ENCODE measurements at places on chromosomes 1 and 21. TPM values are rescaled to one million over a fixed set of nuclear protein-coding genes. Genes with fewer than 3 reads are reported as not detected.

DNA sequence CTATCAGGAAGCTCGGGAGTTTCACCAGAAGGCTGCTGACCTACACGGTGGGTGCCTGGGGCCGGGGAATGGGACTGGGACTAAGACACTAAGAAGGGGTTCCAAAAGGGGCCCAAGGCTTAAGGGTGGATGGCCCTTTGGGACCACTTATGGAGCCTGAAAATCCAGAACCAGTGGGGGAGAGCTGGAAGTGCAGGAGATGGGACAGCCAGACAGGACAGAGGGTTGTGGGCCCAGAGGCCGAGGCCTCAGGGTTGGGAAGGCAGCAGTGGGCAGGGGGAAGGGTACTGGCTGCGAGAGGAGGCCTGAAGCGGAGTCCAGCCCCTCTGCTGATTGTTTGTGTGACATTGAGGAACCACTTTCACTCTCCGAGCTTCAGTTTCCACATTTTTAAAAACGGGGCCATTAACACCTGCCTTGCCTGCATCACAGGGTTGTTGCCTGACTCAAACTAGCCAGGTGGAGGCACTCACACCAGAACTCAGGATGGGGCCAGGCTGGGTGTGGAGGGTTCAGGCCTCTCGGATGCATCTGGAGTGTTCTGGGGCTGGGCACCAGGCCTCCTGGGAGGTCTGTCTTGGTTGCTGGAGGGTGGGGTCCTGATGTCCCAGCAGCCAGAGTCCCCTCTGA lies 3.0 kb downstream of the TTC24 start:
- DNase-seq: no peak

DNA sequence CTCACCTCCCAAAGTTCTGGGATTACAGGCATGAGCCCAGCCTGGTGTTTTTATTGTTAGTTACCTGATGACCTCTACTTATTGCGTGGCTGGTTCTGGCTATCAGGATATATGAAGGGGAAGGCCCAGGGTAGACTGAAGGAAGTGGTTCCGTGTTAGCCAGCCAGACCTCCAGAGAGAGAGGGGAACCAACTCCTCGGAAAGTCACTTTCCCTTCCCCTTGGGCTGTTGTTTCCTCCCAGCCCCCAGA lies 2.5 kb upstream of the RCSD1 start:
- DNase-seq: no peak

- no peak for DNase-seq
These were observed 44.5 kb upstream of the PRRX1 start for GRCh38 chr1:170619241-170620028.

DNA sequence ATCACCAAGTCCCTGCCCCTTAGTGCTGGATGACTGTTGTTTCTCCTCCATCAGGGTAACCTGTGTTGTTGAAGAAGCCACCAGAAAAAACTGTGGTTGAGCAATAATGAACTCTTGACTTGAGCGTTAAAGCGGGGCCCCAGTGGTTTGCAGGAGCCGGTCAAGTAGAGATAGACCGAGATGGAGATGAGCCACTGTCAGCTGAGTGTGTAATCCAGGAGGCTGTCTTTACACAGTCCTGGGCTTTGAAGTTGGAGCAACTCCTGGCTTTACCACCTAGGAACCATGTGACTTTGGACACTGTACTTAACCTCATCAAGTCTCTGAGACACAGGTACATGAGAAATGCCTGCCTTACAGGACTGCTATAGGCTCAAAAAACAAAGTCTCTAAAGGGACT lies 158.1 kb downstream of the ST6GALNAC3 start:
- DNase-seq: no peak

DNA sequence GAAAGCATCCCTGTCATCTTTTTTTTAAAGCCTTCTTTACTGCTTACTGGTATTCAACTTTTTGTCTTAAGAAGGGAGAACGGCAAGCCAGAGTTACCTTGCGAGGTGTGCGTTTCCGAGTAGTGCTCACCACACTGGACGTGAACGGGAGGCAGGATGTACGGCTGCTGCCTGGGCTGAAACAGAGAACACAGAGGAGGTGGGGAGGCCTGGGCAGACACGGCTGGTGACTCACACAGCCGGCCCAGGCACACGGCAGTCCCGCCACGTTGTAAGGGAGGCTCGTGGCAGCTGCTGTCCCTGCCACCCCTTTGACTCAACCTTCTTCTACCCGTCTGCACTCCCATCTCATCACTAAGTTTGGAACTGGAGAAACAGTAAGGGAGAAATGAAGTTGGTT lies 105.8 kb downstream of the SMYD2 start:
- no peak for DNase-seq

KCNN3 gene
- 0.22 TPM for total RNA-seq

All from CD8-positive, alpha-beta memory T cell (primary cell).